ENCODE measurements at places on chromosomes 11 and 22.

DNA sequence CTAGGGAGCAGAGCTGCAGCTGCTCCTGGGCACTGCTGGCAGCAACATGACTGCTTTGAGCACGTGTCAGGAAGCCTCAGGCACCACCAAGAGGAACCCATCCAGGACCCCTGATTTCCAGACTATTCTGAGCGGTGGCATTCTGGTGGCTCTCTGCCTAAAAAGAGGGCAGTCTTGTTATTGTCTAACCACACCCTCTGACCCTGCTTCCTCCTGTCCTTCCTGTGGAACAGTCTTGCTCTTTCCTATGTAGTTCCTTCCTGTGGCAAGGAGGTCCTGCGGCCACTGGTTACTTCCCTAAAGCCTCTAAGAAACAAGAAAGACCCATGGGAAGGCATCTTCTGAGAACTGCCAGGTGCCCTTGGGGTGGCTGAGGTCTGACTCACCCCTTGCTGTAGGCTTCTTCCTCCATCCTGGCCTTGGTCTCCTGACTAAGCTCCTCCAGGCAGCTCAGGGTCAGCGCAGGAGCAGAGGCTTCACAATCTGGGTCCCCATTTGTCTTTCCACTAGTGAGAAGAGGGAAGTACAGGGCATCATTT, 13.1 kb upstream of the LYVE1 start:
- no peak for ATAC-seq

DNA sequence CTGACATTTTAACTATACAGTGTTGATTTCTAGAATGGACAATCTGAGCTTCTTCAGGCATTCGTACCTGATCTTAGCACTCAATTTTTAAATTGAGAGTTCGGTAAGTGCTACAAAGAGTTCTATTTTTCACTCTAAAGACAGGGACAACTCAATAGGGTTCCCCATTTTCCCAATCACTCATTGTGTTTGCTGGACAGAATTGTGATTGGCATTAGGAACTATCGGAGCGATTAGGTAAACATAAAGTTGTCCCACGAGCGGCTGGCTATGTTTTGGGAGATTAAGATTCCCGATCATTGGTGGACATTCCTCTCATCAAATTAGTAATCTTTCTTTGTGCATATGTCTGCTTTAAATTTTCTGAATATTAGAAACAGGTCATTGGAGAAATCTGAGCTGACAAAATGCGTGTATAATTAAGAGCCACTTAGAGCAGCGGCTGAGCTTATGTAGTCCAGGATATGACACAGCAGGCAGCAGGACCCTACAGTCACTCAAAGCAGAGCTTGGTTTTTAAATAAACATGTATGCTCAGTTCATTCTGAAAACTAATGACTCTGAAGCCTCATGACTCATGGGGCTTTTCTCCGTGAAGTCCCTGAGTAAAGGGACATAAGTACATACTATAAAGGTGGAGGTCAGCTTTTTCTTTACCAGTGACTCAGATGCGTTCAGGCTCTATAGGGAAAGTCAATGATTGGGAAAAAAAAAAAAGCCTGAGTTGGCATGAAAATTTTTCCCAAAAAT, 109.4 kb downstream of the GRIA4 start:
- ATAC-seq = peak; percentile 68

DNA sequence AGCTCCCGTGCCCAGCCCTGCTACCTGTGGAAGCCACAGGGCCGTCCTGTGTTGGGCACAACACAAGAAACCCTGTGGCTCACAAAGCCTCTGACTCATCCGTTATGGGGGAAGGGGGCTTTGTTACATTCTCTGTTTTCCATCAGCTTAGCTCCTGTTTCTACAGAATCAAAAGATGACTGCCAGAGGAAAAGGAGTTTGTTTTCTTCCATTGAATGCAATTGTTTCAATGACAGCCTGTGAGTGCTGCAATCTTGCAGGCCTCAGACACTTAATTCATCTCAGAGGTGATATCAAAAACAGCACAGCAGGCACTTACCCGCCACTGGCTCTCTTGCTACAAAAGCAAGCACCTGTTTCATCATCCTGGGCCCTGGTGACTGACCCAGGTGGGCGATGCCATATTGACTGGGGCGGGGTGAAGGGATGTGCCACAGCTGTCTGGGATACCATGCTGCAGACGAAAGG, 194.3 kb downstream of the OPCML start:
- ATAC-seq = no peak

GRCh38 chr11:47186076-47186699, at the start of gene PACSIN3:
PACSIN3 (minus strand) TSS chr11:47186434; CDS start chr11:47182727, 3,707 bp downstream.
- ATAC-seq = peak; percentile 66

DNA sequence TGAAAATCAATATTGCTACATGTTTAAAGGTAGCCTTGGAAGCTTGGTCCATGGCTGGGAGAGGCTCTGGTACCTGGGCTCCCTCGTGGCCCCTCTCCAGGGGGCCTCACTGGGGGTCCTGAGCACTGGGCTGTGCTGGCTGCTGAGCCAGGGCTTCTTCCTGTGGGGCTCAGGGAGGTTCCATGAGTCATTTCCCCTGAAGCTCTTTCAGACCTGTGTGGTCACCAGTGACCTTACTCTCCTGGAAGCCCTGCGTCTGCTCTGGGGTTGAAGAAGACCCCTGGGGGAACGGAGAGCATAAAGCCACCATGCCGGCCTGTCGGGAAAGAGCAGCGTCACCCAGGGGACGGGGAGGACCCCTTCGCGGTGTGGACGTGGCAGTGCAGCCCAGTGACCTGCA, 389.0 kb downstream of the TBC1D22A start:
- ATAC-seq = no peak

GRCh38 chr11:128905345-128906184, 14.4 kb downstream of the KCNJ5 start:
- peak; percentile 58 for ATAC-seq

DNA sequence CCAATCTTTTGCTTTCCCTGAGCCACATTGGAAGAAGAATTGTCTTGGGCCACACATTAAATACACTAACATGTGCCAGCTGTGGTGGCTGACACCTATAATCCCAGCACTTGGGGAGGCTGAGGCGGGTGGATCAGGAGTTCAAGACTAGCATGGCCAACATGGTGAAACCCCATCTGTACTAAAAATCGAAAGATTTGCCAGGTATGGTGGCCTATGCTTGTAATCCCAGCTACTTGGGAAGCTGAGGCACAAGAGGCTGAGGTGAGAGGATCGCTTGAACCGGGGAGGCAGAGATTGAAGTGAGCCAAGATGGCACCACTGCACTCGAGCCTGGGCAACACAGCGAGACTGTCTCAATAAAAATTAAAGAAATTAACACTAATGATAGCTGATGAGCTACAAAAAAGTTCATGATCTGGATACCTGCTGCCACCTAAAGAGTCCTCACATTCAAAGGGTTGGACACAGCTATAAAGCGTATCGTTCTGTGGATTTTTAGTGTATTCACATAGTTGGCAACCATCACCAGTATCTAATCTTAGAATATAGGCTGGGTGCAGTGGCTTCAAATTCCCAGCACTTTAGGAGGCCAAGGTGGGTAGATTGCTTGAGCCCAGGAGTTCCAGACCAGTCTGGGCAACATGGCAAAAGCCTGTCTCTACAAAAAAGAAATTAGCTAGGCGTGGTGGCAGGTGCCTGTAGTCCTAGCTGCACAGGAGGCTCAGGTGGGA, 3.4 kb upstream of the LDHC start:
- ATAC-seq = no peak

DNA sequence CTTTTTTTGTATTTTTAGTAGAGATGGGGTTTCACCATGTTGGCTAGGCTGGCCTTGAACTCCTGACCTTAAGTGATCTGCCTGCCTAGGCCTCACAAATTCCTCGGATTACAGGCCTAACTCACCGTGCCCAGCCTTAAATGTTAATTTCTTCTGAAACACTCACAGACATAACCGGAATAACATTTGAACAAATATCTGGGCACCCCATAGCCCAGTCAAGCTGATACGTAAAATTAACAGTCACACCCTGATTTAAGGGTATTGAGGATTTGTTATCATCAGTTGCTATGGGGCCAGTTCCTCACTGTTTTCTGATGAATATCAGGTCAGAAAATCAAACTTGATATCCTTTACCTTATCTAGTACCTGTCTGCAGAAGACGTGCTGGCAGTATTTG, 23.0 kb upstream of the OR9Q1 start:
- ATAC-seq = no peak

Data from activated CD4-positive, CD25-positive, alpha-beta regulatory T cell treated with anti-CD3 and anti-CD28 coated beads, Interleukin-2, amount 50 U/mL, for 24 hours (primary cell).